ENCODE measurements at places on chromosomes 16 and 17.

DNA sequence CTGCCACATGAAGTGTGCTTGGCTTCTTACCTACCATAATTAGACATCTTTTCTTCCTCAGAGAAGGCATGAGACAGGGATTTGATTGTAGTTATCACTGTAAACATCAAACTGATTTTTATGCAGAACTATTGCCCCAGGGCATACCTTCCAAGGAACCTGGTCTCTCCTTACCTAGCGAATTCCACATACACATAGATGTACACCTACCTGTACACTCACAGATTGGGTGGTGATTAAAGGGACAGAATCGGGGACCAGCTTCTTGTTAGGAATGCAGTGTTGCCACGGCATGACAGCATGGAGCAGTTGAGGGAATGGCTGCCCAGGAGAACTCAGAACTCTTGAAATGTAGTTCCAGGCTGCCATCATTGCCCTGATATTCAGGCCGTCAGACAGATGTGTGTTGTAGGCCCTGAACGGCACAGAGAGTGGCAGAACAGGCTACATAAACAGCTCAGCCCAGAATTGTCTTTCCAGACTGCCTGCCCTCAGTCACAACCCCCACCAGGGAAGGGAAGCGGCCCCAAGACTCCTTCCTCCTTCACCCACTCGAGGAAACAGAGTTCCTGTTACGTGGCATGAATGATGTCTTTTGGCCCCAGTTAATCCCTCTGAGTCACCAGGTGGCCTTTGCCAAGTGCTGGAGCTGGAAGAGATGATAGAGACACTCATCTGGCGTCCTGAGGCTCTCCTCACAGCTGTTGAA lies 17.8 kb upstream of the NAGLU start:
- DNase-seq, result no peak

DNA sequence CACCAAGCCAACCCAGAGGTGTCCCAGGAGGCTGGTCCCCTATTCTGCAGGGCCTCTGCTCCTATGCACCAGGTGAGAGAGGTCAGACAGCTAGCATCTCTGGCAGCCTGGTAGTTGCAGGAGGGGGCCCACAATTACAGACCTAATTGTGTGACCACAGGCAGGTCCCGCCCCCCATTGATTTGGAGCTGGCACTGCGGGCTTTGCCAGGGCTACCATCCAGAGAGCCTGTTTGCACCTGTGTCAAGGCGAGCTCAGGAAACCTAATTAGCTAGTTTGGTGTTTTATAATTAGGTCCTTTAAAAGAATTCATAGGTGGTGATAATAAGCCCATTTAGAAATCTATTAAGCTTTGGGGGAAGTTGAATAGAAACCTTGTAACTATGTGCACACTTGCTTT lies 90.2 kb downstream of the MRM1 start:
- DNase-seq, result no peak

- no peak for DNase-seq
These were observed 30.5 kb downstream of the SMIM36 start for GRCh38 chr17:55480631-55481315.

- DNase-seq, result no peak
These were observed 7.4 kb upstream of the DHX40 start for GRCh38 chr17:59558039-59558438.

DNA sequence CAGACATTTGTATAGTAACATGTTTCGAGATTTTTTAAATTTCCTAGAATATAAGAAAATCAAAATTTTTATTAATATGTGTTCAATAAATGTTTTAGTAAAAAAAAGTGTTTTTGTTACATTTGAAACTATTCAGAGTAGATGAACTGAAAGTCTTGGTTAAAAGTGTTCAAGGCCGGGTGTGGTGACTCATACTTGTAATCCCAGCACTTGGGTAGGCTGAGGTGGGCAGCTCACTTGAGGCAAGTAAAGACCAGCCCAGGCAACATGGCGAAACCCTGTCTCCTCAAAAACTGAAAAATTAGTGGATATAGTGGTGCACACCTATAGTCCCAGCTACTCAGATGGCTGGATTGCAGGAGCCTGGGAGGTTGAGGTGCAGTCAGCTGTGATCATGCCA lies 16.8 kb upstream of the PHKG2 start:
- no peak for DNase-seq

- DNase-seq, result no peak
These were observed 99.3 kb downstream of the STXBP4 start for GRCh38 chr17:55067697-55068439.

GRCh38 chr17:1169221-1169928 lies 10.4 kb downstream of the ABR start:
- no peak for DNase-seq

GRCh38 chr16:68646953-68647659 lies 2.0 kb downstream of the CDH3 start:
- DNase-seq, result no peak

- DNase-seq, result no peak
These were observed 128.4 kb upstream of the TNRC6C start for GRCh38 chr17:77829843-77830799.

GRCh38 chr17:39889200-39889599 lies 21.2 kb downstream of the ZPBP2 start:
- DNase-seq, result no peak

Data from stimulated activated naive B cell treated with anti-CD40 and anti-IgM and Interleukin-4, amounts not matched to agents 10 μg/mL and 1 μg/mL and 100 μg/mL, for 72 hours (primary cell).